ENCODE measurements at places on chromosomes 3 and 15.

DNA sequence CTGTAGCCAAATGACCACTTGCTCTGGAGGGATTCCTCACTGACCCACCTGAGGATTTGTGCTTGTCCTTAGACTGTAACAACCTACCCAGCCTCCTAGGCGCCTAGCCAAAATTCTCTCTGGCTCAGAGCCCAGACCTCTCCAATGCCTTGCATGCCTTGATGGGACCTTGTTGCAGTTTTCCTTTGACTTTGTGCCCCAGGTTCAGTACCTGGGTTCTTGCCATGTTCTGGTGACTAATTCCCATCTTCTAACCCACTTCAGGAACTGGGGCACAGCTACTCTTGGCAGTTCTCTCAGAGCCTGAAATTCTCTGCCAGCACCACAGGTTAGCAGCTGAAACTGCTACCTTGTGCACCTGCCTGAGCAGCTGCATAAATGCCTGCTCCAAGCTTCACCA, 27.0 kb upstream of the UBE3A start:
- no peak overlapping the region for H3K4me3 ChIP-seq
- H3K27me3 ChIP-seq, result no peaks in the 10 kb centered on the region
- no peak overlapping the region for H3K27ac ChIP-seq
- H3K36me3 ChIP-seq, result no peaks in the 10 kb centered on the region
- H3K4me1 ChIP-seq, result no peaks in the 10 kb centered on the region

DNA sequence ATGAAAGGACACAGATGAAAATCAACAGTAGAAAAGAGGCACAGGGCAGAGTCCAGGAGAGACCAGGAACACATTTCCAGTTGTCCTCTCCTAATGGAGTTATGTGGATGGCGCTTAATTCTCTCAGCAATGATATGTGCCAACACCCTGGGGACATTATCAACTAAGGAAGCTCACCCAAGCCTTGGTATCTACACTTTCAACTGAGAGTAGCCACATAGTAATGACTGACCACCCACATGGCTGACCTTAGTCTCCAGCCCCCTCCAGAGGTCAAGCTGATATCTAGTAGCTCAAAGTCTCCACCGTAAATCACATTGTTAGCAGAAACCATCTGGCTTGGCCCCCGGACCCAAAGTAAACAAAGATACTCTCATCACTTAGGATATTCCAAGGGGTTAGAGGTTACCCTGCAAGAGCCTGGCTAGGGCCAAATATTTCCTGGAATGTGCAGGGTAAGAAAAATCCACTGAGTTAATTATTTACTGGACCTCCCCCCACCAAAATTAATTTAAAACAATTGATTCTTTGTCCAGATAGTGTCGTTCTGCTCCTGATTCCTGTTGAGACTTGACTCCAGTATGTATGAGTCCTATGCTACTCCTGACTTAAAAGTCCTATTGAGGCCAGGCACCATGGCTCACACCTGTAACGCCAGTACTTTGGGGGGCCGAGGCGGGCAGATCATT, 24.8 kb downstream of the GABRR3 start:
- H3K4me1 ChIP-seq, result peaks cover 3% of the 10 kb centered on the region
- no peaks in the 10 kb centered on the region for H3K36me3 ChIP-seq
- no peak overlapping the region for H3K27ac ChIP-seq

GRCh38 chr15:68650901-68651709, 72.3 kb downstream of the CORO2B start:
- no peaks in the 10 kb centered on the region for H3K27me3 ChIP-seq
- no peaks in the 10 kb centered on the region for H3K36me3 ChIP-seq
- peak; percentile 82 for DNase-seq
- no peak overlapping the region for H3K4me3 ChIP-seq
- no peaks in the 10 kb centered on the region for H3K4me1 ChIP-seq
- no peak overlapping the region for H3K27ac ChIP-seq

- DNase-seq, result no peak
These were observed 18.6 kb downstream of the THSD4 start for GRCh38 chr15:71133747-71134472.

DNA sequence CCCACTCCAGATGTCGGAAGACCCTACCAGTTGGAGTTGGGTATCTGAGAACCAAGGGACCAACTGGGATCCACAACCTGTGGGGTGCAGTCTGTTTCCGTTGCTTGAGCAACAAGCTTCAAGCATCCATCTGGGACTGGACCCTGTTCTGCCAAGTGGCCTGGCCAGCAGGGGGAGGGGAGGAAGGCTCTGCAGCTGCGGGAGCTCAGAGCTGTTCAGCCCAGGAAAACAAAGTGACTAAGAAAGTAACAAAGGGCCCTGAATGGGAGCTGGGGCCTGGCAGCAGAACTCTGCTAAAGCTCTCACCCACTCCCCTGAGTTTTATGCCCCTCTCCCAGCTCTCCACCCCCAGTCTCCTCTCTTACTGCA, 2.7 kb downstream of the TYRO3 start:
- peaks cover 8% of the 10 kb centered on the region for H3K4me1 ChIP-seq
- no peak overlapping the region for H3K4me3 ChIP-seq
- no peaks in the 10 kb centered on the region for H3K27me3 ChIP-seq
- no peak for DNase-seq

DNA sequence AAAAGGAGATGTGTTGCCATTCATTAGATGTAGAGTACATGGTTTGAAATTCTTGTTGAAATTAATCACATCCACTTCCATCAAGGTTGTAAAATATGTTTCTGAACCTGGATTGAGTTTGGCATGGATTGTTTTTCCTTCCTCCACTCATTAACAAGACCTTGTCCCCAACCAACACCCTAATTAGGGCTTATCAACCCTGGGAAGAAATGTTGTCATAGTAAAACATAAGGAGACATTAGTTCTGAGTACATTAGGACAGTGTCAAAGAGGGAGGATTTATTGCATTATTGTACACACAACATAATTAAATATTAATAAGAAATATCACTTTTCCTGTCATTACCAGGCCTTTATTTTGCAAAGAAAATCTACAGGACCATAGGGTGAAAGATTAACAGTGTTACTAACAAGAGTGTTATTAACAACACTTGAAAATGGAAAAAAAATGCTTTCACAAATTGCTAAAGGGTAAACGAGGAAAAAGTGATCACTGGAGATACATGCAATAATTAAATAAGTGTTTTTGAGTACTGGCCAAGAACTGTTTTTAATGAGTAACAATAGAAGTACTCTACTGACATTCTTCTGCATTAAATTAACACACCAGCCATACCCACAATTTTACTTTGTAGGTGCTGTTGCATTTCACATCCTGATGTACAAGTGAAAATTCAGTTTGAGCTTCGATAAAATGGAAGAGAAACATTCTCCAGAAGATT, 30.4 kb upstream of the WDR72 start:
- H3K4me3 ChIP-seq, result no peak overlapping the region
- H3K27ac ChIP-seq, result no peak overlapping the region
- H3K36me3 ChIP-seq, result no peaks in the 10 kb centered on the region
- no peak for DNase-seq
- no peaks in the 10 kb centered on the region for H3K27me3 ChIP-seq

DNA sequence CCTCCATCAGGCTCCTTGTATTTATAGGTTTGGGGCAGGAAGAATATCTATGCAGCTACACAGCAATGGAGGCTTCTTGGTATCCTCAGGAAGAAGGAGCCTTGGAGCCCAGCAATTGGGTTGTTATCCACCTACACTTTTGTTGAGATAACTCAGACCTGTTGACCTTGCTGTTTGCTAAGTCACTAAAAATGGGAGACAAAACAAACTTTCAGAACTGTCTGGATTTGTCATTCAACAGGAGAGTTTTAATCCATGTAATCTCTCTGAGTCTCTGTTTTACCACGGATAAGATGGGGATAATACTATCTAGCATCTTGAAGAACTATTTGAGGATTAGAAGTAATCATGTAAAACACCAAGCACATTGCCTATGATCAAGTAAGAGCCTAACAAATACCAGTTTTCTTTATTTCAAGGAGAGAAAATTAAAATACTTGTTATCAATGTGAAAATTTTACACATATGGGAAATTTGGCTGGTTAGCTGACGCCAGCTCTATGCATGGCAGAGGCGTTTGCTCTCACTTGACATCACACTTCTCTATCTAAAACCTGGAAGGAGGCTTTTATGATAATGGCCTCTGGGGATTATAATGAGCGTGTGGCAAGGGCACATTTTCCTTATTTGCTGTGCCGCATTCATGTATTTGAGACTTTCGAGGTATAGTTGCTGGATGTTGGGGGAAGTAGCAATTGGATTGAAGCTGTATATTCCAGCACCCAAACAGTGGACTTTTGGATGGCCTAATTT, 215.6 kb downstream of the PDCD6IP start:
- H3K27ac ChIP-seq, result no peak overlapping the region
- H3K4me1 ChIP-seq, result no peaks in the 10 kb centered on the region
- H3K36me3 ChIP-seq, result no peaks in the 10 kb centered on the region
- no peak for DNase-seq

DNA sequence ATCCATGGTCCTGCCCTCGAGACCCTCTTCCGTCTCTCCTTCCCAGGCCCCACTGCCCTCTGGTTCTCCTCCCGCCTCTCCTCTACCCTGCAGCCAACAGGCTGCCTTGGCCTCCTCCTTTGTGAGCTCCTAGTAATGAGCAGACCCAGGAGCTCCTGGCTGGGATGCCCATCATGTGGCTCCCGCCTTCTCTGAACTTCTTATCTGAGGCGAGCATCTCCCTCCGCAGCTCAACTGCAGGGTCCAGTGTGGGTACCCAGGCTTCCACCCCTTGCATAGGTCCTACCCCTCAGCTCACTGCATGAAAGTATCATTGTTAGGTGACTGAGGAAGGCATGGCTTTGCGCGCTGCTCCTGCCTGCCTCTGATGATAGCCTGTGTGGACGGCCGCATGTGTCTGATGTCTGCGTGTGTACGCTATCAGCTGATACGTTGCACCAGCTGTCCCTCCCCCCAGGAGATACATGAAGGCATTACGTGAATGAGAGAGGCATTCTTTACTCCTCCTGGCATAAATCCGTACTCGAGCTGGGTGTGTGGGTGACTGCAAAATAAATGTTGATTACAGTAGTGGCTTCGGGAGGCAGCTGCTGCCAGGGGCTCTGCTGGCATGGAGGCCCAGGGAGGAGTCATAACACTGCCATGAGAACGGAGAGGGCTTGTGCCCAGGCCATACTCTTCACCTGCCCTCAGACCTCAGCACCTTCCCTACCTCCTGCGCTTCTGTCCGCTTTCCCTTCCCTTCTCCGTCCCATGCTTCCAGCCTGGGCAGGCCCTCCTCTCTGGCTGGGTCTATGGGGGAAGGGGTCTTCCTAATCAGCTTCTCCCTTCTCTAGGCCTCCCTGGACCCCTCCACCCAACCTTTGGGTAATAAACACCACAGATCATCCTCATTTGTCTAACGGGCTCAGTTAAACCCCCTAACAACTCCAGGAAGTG, 48.8 kb downstream of the ZNF710 start:
- H3K4me3 ChIP-seq, result no peak overlapping the region
- H3K4me1 ChIP-seq, result peaks cover 4% of the 10 kb centered on the region
- H3K27ac ChIP-seq, result no peak overlapping the region
- H3K27me3 ChIP-seq, result no peaks in the 10 kb centered on the region
- H3K36me3 ChIP-seq, result no peaks in the 10 kb centered on the region

DNA sequence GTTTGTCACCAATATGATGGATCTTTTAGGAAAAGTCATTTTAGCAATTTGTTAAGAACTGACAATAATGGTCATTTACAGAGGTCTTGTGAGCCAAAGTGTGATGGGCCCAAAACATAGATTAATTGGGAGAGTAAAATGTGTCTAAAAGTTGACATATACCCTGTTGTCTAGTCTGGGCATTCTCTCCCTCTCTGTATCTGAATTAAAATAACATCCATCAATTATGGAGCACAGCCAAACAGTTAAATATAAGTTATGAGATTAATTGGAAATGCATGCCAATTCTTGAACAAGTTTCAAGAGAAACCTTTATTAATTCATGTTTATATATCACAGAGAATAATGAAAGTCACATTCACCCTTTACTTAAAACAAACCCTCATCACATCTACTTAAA, 13.6 kb upstream of the NANOGP8 start:
- H3K36me3 ChIP-seq, result no peaks in the 10 kb centered on the region
- DNase-seq, result no peak
- peaks cover 8% of the 10 kb centered on the region for H3K4me1 ChIP-seq

All from liver (tissue), 10 donors.